ENCODE measurements at places on chromosomes 2 and 18. TPM values are rescaled to one million over a fixed set of nuclear protein-coding genes. Genes with fewer than 3 reads are reported as not detected.

The GNLY gene
- total RNA-seq: not detected

The NTSR2 gene
- total RNA-seq: not detected

The CCL20 gene
- not detected for total RNA-seq

The GAREM2 gene
- 21.8 TPM for total RNA-seq

DNA sequence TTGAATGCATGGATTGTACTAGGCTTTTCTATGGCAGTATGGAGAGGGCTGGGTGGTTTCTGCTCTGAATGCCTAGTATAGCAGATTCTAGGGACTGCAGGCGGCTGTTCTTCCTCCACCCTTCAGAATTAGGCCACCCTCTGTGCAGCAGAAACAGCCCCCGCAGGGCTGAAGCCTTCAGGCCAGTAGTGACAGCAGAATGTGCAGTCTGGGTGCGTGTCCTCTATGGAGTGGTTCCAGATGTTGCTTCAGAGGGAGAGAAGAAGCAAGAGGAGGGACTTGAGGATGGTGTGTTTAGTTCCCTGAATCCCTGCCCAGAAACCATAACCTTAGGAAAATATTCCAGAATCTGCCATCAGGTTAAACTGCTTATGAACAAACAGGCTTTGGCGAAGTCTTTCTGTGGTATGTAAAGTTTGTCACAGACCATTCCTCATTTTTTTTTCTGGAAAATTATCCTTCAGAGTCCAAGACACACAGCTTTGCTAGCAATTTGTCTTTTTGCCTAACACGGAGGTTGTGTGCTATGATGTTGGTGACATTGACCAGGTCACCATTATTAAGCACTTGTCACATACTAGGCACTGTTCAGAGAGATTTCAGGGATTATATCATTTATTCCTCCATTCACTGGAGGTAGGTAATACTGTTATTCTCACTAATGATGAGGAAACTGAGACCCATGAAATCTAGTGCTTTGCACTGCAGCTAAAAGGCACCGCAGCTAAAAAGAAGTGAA, 21.1 kb downstream of the CASP10 start:
- DNase-seq: no peak

DNA sequence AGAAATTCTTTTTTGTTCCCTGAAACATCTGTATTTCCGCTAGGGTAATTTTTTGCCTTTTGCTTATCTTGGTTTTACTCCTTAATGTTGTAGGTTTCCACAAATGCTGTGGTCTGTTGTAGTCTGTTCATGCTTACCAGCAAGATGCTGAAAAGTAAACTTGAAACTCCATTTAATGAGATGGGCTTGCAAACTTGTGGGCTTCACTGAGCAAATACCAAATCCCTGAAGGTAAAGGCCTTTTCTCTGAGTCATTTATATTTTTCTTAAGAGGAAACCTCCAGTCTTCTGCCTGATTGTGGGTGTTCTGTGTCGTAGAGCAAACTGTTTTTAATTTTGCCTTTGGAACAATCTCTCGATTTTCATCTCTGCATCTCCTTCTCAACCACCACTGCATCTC, 9.3 kb downstream of the SP140 start:
- no peak for DNase-seq

DNA sequence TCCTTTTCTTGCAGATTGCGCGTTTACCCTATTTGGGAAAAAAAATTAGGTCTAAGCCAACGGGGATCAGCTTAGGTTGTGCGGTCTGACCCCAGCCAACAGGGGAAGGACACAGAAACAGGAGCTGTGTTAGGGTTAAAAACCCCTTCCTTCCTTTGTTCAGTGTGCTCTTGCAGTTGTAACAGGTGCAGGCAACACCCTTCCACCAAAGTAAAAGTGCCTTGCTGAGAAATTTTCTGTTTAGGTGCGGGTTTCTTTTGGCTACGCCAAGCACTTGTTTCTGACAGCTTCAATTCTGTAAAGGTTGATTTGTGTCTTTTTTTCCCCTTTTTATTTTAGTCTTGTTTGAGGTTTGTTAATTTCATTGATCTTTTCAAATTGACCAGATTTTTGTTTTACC, 92.5 kb downstream of the PTPN4 start:
- no peak for DNase-seq

GRCh38 chr2:234446404-234447076, 50.3 kb downstream of the ARL4C start:
- no peak for DNase-seq

DNA sequence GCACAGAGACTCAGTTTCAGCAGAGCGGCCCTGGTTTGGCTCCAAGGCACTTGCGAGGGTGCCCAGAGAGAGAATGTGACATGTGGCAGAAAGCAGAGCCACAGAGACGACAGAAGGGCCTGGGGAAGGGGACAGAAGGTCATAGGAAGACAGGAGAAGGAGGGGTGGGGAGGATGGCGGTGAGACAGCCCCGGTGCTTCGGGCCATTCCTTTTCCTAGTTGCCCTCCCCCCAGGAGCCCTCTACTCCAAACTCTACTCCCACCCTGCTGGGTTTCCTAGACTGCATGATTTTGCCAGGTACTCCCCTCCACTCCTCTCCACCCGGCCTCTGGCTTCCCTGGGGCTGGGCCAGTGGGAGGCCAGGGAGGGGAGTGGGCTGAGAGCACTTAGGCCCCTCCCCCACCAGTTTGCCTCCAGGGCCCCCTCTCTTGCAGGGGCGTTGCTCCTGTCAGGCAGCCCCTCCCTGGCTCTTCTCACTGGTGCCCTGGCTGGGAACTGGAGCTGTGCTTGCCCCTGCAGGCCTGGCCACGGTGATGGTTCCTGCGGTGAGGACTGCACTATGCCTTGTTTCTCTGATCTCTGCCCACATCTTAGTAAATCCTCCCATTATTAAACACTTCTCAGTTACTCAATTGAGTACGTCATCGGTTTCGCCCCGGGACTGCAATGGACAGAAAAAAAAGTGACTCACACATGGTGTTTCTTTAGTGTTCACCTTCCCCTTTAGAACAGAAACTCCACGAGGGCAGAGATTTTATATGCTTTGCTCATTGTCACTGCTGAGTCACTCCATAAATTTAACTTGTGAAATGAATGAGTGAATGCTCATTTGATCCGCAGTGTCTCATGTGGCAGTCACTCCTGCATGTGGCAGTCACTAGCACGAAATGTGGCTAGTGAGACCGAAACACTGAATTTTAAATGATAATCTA, 58.7 kb upstream of the SP3 start:
- peak; percentile 20 for DNase-seq

GRCh38 chr2:202140522-202141252, 67.6 kb downstream of the KIAA2012 start:
- DNase-seq: no peak

The IL18RAP gene
- not detected for total RNA-seq

DNA sequence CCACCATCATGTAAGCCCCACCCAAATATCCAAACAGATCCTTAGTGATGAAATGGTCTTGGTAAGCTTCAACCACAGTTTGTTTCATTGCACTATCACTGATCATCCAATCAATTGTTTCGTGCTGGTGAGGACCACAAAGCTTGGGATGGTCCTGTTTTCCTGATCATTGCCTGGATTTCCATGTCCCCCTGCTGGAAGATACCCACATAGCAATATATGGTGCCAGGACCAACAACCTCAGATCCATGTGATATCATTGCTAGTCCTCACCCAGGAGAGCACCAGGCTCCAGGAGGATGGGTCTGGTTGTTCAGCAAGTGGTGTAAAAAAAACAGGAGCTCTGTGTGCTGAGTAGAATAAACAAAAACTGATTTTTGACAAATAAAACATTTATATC, 206.5 kb upstream of the SH3BP4 start:
- no peak for DNase-seq

- DNase-seq: no peak
These were observed 713.1 kb downstream of the CBLN2 start for GRCh38 chr18:71831039-71831438.

- DNase-seq: no peak
These were observed 34.7 kb downstream of the PIEZO2 start for GRCh38 chr18:11114653-11115052.

DNA sequence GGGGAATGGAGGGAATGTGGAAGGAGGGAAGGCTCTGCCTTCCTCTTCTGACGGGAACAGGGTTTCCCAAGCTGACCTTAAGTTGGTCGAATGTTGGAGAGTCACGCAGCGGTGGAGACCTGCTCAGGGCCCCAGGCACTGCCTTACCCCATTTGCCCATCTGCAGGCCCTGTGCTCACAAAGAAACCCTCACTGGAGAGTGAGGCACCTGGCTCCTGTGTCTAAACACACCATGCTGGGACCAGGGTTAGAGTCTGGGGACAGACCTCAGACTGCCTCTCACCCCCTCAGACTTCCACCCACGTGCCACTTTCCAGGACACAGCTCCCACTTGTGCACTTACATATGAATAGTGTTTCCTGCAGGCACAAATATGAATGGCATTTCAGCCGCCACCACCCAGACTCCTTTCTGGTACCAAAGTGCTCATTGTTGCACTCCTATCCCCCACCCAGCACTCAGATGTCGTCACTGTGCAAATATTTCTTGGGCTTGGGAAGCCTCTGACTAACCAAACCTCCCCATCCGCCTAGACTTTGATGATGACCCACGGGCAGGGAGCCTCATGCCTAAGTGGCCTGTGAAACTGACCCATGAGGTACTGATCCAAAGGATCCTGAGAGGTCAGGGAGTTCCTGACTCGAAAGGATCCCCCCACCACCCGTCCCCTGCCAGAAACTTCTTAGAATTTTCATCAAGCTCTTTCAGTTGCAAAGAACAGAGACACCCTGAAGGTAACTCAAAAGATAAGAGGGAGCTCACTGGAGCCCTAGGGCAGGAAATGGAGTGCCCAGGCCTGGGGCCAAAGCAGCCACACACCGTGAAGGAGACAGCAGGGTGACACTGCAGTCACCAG, 78.3 kb downstream of the STPG4 start:
- no peak for DNase-seq

The DSG4 gene
- not detected for total RNA-seq

GRCh38 chr2:108182489-108182888, 57.3 kb upstream of the SULT1C3 start:
- DNase-seq: peak; percentile 51

The CPSF3 gene
- total RNA-seq: 86.4 TPM

DNA sequence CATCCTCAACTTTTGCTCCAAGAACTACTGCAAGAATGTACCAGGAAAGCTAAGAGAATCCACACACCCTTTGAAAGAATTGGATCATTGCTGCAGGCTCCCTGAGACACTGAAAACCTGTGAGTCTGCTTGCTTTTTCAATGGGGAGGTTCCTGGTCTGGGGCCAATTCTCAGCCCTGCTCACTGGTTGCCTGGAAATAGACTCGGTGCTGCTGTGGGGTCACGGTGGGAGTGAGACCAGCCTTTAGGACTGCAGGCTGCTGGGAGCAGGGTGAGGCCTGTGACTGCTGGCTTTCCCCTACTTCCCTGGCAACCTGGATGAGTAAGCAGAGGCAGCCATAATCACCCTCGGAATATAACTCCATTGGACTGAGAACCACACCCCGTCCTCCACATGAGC, 569.3 kb downstream of the DPP10 start:
- no peak for DNase-seq

GRCh38 chr2:97653473-97653872, 7.6 kb downstream of the COX5B start:
- no peak for DNase-seq

GRCh38 chr2:189614585-189614984, 34.0 kb upstream of the SLC40A1 start:
- DNase-seq: no peak

- DNase-seq: no peak
These were observed 69.3 kb downstream of the KCNE4 start for GRCh38 chr2:223121283-223121682.

DNA sequence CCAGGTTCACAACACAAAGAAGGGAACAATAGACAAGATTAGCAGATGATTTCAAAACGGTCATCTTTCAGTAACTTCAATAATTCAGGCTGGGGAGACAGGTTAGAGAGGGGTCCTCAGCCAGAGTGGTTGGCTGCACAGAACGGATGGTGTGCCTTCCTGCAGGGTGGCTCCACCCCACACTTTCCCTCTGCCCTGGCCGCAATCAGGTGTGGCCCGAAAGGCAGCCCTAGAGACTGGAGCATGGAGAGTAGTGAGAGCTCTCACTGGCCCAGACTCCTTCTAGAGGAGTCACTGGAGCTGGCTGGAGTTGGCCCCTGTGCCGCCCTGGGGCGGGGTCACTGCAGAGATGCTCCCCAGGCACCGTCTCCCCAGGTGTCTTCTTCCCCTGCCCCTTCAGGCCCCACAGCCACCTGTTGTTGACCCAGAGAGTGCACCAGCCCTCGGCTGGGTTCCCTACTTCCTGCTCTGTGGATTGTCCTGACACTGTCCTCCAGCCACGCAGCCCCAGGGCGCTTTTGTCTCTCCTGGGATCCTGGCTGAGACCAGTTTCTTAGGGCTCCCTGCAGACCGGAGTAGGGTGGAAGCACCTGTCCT, 126.8 kb downstream of the PXDN start:
- no peak for DNase-seq

The ARHGEF4 gene
- 22.1 TPM for total RNA-seq
